Activated CD8-positive, alpha-beta memory T cell treated with anti-CD3 and anti-CD28 coated beads for 24 hours (primary cell): ENCODE measurements at places on chromosomes 4 and X.
A peak's percentile ranks its signal among the peaks of the same experiment; 100 is the strongest.

- no peak for DNase-seq
These were observed 135.4 kb downstream of the ASMT start for GRCh38 chrX:1750267-1750666.

DNA sequence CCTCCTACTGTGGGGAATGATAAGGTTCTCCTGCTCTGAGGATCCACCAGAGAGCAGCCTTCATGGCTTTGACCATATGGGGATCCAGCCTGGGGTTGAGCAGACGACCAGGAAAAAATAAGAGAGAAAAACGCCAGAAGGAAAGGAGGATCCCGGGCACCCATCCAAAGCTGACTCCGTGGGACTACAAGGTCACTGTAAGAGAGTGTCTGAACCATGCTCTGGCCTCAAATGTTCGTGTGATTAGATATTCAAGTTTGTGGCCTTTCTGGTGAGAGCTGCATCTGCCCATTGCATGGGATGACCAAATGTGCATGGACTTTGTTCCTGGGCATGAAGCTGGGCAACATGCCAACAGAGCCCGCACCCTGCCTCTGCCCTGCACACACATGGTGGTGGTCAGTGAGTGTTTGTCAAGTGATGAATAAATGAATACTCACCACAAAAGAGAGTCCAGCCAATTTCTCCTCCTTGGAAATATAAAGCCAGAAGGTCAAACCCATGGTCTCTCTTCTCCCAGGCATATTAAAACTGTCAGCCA lies 346.0 kb upstream of the GATB start:
- DNase-seq, result no peak

DNA sequence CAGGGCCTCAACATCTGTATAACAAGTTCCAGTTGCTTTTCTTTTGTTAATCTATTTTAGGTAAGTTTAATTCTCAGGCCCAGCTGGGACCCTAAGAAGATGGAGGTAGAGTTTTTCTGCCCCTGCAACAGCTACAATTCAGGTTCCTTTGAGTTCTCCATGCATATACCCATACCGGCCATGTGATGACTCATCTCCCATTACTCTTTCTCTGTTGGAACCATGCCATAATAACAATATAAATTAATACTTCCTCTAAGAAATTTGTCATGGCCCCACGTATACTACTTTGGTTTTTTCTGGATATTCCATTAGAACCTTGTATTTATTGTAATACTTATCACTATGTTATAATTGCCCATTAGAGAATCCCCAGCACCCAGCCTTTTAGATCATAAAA lies 1.3 kb upstream of the INTU start:
- no peak for DNase-seq

DNA sequence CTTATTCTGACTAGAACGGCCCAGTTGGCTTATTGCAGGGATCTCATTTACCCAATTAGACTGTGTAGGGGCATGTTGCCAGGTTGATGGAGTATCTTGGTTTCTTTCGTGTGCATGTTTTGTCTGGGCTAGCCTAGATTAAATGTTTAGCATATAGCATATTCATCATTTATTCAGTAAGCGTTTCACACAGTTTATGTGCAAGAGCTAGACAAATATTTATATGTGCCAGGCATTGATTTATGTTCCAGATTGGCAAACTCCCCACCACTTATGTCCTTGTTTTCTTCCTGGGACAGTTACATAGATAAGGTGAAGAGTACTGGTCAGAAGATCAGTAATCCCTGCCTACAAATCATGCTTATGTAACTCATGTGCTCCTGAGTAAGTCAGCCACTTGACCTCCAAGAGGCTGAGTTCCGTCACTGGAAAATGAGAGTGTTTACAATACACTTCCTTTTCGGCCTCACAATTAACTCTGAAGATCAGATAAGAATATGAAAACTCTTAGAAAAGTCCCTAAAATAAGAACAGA lies 57.2 kb downstream of the RUFY3 start:
- no peak for DNase-seq

DNA sequence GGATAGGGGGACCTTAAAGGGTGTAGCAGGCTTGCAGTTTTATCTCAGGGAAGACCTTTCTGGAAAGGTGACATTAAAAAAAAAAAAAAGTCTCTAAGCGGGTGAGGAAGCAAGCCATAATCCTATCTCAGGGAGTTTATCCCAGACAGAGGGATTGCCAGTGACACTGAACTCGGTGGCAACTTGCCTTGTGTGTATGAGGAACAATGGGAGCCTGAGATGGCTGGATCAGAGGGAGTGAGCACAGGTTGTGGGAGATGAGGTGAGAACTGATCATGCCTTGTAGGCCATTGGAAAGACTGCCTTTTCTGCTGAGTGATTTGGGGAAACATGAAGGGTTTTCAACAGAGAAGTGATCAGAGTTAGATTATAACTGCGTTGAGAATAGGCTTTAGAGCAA lies 31.1 kb downstream of the DTHD1 start:
- no peak for DNase-seq

DNA sequence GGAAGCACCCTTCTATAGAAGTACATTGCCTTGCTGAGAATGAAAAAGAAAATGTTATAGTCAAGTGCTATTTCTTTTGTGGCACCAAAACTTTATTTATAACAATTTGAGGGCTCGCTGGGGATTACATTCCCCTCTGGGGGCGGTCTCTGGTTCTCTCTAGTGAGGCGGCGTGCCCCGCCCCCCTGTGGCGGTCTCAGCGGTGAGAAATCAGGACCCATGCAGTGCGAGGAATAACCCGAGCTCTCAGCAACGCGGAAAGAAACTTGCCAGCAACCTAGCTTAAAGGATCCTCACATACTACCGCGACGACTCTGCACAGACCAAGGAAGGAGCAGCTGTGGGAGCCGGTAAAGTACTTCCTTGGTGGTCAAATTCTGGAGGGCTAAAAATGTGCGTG lies 83.4 kb upstream of the SHISA3 start:
- DNase-seq, result no peak

DNA sequence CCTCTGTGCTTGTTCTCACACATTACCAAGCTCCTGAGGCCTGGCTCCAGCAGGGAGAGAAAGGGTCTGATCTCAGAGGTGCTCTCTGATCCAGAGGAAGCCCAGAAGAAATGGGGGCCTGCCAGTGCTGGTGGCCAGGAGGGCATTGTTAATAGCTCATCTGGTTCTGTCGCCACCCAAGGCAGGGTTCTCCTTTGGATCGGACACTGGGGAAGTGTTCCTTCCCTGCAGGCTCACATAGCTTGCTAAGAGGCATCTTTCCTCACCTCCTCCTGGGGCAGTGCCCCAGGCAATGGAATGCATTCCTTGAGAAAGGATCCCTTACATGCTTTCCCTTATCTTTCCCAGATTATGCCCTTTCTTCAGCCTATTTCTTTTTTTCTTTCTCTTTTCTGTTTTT lies 53.8 kb downstream of the RBM47 start:
- no peak for DNase-seq

GRCh38 chr4:114563536-114564315 lies 34.9 kb upstream of the UGT8 start:
- DNase-seq, result no peak

- DNase-seq, result no peak
These were observed 41.3 kb downstream of the ABLIM2 start for GRCh38 chr4:8117278-8117682.

- no peak for DNase-seq
These were observed 41.3 kb upstream of the STAG2 start for GRCh38 chrX:123920105-123920785.

GRCh38 chr4:187128222-187128621 lies 404.6 kb upstream of the FAT1 start:
- DNase-seq, result no peak

DNA sequence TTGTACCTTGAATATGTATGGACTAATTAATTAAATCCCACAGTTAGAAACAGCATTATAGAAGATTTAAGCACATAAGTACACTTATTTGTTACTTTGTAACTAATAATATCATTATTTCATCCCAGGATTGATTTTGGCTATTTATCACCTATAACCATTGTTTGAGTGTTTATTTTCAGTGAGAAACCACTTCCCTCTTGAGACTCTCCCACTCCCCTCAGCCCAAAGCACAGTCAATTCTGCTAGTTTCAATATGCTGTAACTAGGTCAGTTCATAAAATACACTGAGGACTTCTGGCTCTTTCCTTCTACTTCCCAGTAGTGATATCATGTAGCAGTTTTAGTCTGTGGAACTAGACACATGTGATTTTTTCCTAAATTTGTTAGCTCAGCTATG lies 16.3 kb downstream of the OFD1 start:
- no peak for DNase-seq

GRCh38 chr4:168651374-168651773 lies 154.5 kb downstream of the PALLD start:
- no peak for DNase-seq

- no peak for DNase-seq
These were observed 30.5 kb upstream of the PRPS1 start for GRCh38 chrX:107597791-107598190.

- no peak for DNase-seq
These were observed 67.0 kb upstream of the ANXA3 start for GRCh38 chr4:78484574-78484973.

DNA sequence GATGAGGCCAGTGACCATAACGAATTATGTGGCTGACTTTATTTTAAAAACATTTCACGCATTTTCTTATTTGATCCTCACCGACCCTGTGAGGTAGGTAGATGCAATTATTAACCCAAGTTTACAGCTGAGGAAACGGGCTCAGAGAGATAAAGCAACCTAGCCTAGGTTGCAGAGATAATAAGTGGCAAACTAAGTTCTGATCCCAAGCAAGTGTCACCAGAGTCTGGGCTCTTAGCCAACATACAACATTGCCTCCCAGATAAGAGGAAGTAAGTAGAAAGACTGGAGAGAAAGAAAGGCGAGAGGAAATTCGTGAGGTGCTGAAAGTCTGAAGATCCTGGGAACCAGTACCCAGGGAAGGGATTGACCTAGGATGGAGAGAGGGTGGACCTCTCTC lies 77.4 kb upstream of the GPR50 start:
- no peak for DNase-seq

DNA sequence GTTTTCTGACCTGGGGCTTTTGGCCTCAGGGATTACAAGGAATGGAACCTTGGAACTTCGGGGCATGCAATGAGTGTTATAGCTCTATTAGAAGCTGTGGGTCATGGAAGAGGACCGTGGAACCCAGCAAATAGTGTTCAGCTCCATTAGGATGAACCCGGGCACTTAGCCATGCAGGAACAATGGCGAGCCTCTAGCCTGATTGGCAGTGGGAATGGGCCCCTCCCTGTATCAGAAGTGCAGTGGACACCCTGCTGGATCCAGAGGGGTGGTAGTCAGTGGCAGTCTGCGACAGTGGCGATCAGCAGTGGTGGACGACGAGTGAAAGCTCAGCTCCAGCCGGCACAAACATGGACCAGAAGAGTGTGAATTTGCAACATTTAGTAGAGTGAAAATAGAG lies 315.4 kb upstream of the TECRL start:
- DNase-seq, result no peak

- DNase-seq, result no peak
These were observed 39.9 kb downstream of the PDS5A start for GRCh38 chr4:39937683-39938268.

GRCh38 chr4:153372967-153373562 lies 28.6 kb downstream of the MND1 start:
- no peak for DNase-seq

DNA sequence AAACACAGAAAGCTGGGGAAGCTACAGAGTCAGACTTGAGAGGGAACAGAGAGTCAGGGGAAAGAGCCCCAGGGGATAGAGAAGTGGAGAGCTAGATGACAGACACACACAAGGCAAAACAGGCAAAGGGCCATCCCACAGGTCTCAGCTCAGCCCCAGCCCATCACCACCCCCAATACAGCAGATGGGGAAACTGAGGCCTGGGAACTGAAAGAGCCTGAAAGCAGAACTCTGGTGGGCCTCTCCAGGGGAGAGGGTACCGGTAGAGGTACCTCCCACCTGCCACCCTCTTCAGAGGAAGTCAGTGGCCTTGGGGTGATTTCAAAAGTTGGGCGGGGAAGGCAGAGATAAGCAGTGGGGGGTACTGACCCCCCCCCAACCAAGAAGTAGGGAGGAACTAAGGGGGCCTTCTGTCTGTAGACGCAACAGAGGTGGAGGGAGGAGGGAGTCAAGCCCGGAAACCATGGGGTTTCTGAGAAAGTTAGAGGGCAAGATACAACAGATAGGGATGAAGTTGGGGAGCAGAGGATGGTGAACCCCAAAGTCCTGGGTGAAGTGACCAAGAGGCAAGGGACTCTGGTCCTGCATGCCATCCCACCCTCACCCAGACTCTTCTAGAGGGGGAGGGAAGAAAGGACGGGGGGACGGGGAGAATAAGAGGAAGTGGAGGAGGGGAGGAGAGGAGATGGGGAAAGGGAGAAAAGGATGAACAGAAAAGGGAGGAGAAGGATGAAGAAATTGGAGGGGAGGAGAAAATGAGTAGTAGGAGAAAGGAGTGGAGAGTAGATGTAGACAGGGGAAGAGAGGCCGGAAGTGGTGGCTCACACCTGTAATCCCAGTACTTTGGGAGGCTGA lies 3.2 kb downstream of the GATA1 start:
- DNase-seq, result no peak

GRCh38 chr4:25977397-25978170 lies 63.6 kb downstream of the SMIM20 start:
- no peak for DNase-seq

GRCh38 chr4:42151568-42152506 lies 618 bp downstream of the BEND4 start:
- peak; percentile 80 for DNase-seq

GRCh38 chrX:124033821-124034220 lies 72.3 kb downstream of the STAG2 start:
- DNase-seq, result no peak

- no peak for DNase-seq
These were observed 15.4 kb downstream of the FAM9C start for GRCh38 chrX:13028871-13029636.

GRCh38 chr4:84803720-84804119 lies 162.8 kb downstream of the WDFY3 start:
- no peak for DNase-seq

DNA sequence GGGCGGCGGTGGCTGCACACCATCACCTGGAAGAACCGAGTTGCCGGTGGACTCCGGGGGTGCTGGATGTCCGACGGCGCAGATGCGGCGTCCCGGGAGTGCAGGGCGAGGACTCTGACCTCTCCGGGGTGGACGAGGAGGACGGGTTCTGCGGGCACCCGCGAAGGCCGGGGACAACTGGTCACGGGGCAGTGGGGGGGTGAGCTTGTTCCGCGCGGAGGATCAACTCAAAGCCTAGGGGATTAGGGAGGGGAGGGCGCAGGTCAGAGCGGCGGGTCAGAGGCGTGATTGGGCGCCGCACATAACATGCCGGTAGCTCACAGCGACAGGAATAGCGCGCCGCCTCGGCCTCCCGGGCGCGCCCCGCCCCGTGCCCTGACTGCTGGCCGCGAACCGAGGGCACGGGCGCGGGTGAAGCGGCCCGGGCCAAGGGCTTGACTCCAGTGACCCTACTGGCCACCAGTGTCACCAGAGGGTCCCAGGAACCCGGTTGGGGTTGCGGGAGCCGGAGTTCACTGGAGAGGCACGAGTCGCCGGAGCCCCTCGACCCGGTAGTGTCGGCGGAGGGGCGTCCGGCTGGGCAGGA lies at the start of gene KLHL34:
Gene KLHL34 (minus strand): TSS at position 179 of the 586 bp plus-strand sequence. CDS start 542 bp downstream, outside the sequence.
- DNase-seq, result peak; percentile 60

GRCh38 chr4:157810137-157810774 lies 362.6 kb downstream of the GASK1B start:
- no peak for DNase-seq

GRCh38 chr4:168129802-168130201 lies 37.5 kb downstream of the ANXA10 start:
- DNase-seq, result no peak

- DNase-seq, result no peak
These were observed 1.8 kb downstream of the PROM1 start for GRCh38 chr4:16082041-16082425.
